ENCODE measurements at places on chromosomes 6 and 20. TPM values are rescaled to one million over a fixed set of nuclear protein-coding genes. Genes with fewer than 3 reads are reported as not detected.

Gene ASIP
- total RNA-seq: not detected

Gene NCOA6
- 35.0 TPM for total RNA-seq

Gene ENPP1
- 0.12 TPM for total RNA-seq

Gene CNBD2
- 5.0 TPM for total RNA-seq

Gene TDP2
- total RNA-seq: 47.1 TPM

Gene SIRPD
- 0.17 TPM for total RNA-seq

Gene ENPP5
- 0.07 TPM for total RNA-seq

Gene STAU1
- 57.8 TPM for total RNA-seq

Gene CLVS2
- total RNA-seq: not detected

Gene LPIN3
- 4.3 TPM for total RNA-seq

Gene MOG
- total RNA-seq: not detected

Gene HLA-DRB5
- total RNA-seq: 29.2 TPM

Gene CTSA
- total RNA-seq: 64.9 TPM

Gene BPI
- total RNA-seq: not detected

Gene BMP7
- total RNA-seq: not detected

Gene CLPSL1
- total RNA-seq: not detected

Gene GNMT
- total RNA-seq: 1.1 TPM

Gene PPIL6
- 0.17 TPM for total RNA-seq

Gene TP53TG5
- total RNA-seq: not detected

Gene PBOV1
- not detected for total RNA-seq

Gene RSPH9
- not detected for total RNA-seq

GRCh38 chr6:10343320-10343719 is 71.6 kb downstream of the TFAP2A start:
- no peak for DNase-seq

- no peak for DNase-seq
Observed at GRCh38 chr6:2958776-2959175, 12.6 kb downstream of the SERPINB6 start.

DNA sequence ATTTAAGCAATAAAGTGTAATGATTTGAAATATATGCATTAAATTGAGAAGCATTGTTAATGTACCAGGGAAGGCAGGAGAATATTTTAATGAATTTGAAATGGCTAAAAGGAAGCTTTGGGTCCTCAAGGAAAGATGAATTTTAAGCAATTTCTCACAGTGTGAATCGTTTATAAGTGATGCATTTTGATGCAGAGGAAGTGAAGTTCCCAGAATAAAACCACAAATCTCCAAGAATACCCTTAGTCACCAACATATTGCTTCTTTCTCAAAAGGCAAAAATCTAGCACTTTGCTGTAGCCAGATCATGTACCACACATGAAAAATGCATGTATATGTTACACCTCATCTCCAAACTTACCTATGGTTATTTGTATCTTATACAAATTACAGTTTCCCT is 11.7 kb downstream of the TPD52L1 start:
- DNase-seq: no peak

DNA sequence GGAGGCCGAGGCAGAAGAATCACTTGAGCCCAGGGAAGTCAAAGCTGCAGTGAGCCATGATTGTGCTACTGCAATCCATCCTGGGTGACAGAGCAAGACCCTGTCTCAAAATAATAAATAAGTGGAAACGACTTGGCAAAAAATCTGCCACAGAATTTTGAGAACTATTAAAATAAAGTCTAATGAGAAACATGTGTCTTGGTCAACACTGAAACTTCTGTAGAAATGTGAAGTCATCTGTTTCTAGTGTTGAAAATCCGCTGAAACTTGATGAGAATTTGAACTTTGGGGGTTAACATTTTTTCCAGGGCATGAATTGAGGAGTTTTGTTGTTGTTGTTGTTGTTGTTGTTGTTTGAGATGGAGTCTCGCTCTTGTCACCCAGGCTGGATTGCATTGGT is 29.0 kb upstream of the BCLAF1 start:
- DNase-seq: no peak

DNA sequence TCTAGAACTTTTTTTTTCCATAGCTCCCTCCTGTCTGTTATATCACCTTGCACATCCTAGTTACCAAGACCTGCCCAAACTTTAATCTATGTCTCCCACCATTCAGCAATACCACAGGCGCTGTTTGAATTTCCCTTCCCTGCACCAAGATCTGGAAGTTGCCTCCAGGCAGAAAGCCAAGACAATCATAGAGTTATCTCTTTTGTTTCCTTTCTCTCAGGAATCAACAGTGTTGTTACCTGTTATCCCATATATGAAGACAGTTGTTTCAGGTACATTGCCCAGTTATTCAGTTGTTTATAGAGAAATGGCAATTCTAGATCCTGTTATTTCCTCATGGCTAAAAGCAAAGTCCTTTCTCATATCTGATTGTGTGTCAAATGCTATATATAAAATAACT is 63.2 kb downstream of the PDSS2 start:
- DNase-seq: no peak

- DNase-seq: no peak
Observed at GRCh38 chr6:111746983-111747382, 126.3 kb downstream of the FYN start.

GRCh38 chr20:1423625-1424106 is 30.8 kb upstream of the FKBP1A start:
- peak; percentile 43 for DNase-seq

DNA sequence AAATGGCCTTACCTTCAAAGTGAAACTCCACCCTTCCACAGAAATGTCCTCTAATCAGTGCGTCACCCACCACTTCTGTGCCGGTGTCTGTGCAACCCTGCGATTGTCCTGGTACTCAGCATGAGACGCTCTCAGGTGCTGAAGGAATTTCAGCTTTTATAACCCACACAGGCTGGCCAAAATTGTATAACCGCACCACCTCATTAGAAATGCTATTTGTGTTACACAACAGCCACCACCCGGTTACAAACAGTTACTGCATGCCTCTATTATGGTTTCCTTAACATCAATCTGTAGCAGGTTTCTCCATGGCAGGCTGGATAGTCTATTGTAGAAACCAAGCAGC is 51.5 kb downstream of the SLC23A2 start:
- DNase-seq: peak; percentile 37

DNA sequence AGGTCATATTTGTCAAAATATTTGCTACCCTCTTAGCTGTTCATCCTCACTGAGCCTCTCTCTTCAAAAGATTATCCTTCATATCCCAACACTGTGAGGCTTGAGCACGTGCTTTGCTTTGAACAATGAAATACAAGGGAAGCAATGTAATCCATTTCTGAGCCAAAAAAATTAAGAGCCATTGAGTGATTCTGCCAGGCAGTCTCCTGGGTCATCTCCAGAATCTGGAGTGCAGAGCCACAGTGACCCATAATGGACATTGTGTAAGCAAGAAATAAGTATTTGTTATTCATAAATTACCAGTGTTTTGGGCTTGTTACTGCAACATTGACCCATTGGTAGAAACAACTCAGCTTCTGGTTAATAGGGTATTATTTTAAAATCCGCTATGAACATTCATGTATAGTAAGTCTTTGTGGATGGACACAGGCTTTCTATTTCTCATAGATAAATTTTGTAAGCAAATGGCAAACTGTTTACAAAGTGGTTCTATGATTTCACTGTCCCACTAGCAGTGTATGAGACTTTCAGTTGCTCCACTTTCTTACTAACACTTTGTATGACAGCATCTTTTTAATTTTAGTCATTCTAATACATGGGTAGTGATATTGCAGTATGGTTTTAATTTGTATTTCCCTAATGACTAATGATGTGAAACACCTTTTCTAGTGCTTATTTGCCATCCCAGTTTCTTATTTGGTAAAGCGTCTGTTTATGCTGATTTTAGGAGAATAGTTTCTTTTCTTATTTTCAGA is 358.2 kb downstream of the PLCB1 start:
- no peak for DNase-seq

- no peak for DNase-seq
Observed at GRCh38 chr20:20274821-20275220, 93.1 kb upstream of the INSM1 start.

- no peak for DNase-seq
Observed at GRCh38 chr6:43268355-43268700, 25.0 kb downstream of the TTBK1 start.

- DNase-seq: no peak
Observed at GRCh38 chr6:170471491-170471890, 81.6 kb downstream of the PSMB1 start.

DNA sequence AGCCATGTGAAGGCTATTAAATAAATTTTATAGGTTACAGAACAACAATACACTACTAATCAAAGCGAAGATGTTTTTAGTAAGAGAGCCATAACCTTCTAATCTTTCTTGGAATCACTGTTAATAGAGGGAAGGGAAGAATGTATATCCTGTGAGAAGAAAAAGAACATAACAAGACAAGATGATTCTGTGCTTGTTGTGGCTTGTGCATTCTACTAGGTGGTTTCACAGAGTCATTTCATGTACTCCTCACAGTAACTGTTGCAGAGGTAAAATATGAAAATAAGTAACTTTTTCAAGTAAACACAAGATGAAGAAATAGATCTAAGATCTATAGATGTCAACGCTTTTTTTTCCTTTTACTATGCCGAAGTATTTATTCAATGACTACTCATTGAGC is 116.9 kb upstream of the FAM83B start:
- no peak for DNase-seq

GRCh38 chr6:4553387-4553786 is 222.8 kb upstream of the CDYL start:
- DNase-seq: no peak

DNA sequence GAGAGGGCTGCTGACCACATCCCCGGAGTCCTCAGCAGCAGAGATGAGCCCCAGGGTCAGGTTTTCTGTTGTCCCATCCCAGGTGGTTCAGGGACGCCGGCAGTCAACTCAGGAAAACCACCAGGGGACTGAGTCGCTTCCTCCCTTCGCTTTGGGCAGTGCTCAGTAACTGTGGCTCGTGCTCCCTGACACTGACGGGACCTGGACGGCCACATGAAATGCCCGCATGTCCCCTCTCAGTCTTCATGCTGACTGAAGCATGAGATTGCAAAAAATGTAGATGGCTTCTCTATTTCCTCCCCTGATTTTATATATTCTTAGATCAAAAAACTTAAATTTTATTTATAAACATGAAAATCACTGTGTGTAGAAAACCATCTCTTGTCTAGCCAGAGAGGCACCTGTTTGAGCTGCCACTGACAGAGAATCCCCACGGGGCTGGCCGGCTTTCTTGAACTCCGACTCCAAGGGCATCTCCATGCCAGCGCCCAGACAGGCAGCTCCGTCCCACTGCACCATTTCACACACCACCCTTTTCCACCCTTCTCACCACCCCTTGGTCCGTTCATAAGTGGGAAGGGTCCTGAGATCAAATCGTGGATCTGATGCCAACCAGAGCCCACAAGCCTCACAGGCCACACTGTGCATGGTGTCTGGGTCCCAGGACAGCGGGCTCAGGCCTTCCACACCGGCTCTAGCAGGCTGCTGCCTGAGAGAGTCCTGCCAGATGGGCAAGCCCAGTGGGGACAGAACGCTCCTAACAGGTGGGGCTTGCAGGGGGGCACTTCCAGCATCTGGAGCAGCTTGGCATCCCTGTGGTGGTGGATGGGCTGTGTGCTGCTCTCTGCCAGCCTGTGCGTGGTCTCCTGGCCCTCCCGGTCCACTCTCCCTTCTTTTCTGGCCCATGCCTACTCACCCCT is 98.2 kb downstream of the SMOC2 start:
- DNase-seq: no peak

DNA sequence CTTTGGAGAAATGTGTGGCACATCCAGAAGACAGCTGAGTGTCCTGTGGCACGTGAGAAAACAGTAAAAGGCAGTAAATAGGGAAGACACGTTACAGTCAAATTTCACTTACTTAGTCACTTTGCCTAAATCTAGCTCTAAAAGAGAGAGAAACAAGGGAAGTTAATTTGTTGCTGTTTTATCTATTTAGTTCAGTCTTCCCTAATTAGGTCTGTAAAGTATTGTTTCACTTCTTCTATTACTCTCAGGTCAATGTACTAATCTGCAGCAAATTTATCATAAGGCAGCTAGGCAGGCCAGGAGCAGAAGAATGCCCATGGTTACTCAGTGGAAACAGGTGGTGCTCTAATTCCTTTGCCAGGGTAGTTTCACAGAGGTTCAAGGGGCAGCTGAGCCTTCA is 124.3 kb upstream of the CNR1 start:
- DNase-seq: no peak

GRCh38 chr6:64644024-64644423 is 1008.4 kb downstream of the PHF3 start:
- DNase-seq: no peak

GRCh38 chr6:156582509-156582992 is 194.6 kb upstream of the ARID1B start:
- DNase-seq: no peak

GRCh38 chr6:125245523-125246264 is 56.1 kb downstream of the HDDC2 start:
- no peak for DNase-seq

- no peak for DNase-seq
Observed at GRCh38 chr20:4901031-4901818, 100.1 kb downstream of the SLC23A2 start.

DNA sequence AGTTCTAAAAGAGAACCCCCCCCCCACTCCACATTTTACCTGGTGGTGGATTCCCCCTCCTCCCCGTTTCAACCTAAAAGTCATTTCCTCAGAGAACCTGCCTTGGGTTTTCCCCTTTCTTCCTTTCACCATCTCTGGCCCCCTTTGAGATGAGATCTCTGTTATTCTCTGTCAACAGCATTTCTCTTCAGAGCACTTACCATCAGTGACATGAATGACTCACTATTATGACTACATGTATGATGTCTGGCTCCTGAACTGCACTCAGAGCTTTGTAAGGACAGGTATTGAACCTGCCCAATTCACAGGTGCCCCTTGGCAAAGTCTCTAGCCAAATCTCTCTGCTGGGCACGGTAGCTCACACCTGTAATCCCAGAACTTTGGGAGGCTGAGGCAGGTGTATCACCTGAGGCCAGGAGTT is 61.4 kb upstream of the JARID2 start:
- no peak for DNase-seq

DNA sequence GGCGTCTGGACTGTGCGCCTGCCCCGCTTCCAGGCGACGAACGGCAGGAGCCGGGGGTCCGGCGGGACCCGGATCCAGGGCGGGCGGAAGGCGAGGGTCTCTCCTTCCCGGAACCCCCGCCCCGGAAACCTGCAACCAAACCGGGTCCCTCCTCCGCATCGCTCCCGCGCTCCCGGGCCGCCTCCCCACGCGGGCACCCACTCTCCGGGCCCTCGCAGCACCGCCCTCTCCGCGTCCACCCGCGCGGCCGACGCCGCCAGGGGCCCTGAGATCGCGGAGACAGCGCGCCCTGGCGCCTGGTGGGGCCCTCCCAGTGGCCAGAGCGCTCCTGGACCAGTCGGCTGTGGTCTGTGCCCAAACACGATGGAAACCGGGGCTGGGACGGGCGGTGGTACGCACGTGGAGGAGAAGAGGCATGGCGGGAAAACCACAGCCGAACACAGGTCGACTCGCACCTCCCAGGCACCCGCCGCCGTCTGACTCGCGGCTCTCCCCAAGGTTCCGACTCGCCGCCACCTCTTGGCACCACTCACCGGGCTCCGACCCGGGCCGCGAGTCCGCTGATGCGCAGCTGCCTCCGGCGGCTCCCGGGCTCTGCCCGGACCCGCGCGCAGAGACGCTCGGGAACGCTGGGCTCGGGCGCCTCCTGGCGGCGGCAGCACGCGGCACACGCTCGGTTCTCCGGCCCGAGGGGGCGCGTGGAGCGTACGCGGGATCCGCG is 7.9 kb downstream of the NKX2-2 start:
- DNase-seq: peak; percentile 51

Measured in activated CD4-positive, alpha-beta T cell treated with anti-CD3 and anti-CD28 coated beads, Interleukin-2, amount 10 ng/mL, durations not matched to agents 7 days and 5 days (primary cell).